ENCODE measurements at places on chromosomes 3 and 15. TPM values are rescaled to one million over a fixed set of nuclear protein-coding genes. Genes with fewer than 3 reads are reported as not detected.
A peak's percentile ranks its signal among the peaks of the same experiment; 100 is the strongest.

The SLC6A20 gene
- 1.2 TPM for total RNA-seq

The SEC11A gene
- total RNA-seq = 112 TPM

The SLC38A3 gene
- total RNA-seq = 0.29 TPM

The GP9 gene
- not detected for total RNA-seq

DNA sequence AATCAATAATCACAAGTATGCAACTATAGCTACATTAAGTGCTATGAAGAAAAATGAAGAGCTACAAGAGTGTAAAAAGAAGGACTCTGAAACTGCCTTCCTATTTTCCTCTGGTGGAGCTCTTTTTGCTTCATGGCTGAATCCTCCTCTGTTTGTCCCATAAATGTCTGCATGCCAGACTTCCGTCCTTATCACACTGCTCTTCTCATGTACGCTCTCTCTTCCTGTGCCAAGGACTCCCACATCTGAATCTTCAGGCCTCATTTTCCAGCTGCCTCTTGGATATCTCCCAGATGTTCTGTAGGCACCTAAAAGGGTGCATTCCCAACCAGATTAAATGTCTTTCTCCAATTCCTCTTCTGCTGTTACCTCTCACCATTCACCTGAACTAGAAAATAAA is 123.7 kb downstream of the MECOM start:
- DNase-seq = no peak

DNA sequence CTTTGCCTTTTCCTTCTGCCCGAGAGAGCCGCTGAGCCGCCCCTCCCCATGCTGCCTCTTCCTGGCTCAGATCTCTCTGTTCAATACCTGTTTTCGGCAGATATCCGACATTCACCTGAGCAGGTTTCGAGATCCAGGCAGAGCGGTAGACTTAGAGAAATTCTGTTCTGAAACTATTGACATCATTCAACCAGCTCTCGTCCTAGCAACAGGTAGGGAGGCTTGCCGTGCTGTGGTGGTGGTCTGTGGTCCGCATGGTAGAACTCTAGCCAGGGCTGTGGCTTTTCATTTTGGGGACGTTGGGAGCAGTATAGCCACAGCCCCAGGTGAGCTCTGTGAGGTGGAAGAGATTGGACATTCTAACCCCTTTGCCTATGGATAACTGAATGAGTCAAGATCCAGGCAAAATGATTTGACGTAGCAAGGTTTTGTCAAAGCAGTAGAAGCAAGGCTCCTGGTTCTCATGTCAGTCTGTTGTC is 810 bp downstream of the TMEM62 start:
- no peak for DNase-seq

DNA sequence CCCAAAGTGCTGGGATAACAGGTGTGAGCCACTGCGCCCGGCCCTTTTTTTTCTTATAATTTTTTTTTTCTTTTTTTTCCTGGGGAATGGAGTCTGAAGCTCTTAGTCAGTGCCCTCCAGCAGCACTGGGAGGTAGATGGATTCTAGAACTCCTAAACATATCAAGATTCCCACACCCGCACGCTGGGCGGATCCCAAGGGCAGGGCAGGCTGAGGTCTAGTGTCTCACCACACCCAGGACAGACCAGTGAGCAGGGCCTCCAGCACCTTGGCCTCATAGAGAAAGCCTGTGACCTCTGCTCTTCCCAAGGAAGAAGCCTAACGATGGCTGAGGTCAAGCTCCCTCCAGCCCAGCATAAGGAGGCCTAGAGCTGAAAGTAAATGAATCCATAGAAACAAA is 153.7 kb upstream of the MEF2A start:
- DNase-seq = peak; percentile 33

- no peak for DNase-seq
These were observed 123.4 kb upstream of the MEF2A start for GRCh38 chr15:99442252-99442897.

- no peak for DNase-seq
These were observed 236.8 kb downstream of the CACNA2D3 start for GRCh38 chr3:54358969-54359694.

GRCh38 chr3:97996988-97997387 is 24.8 kb upstream of the RIOX2 start:
- no peak for DNase-seq

DNA sequence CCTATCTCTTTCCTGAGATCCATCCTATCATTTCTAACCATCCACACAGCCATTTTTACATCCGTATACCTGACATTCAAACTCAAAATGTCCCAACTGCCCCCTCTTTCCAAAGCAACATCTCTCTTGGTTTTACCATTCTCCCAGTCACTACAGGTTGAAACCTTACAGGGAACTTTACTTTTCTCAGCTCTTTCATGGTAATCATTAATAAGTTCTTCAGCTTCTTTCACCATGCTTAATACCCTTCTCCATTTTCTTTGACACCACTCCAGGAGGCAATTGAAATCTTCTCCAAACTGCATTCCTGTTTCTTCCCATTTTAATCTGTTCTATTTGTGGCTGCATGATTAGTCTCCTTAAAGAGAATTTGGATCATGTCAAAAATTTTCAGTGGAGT is 352.5 kb downstream of the GAP43 start:
- no peak for DNase-seq

GRCh38 chr3:197394464-197395321 is 96.3 kb upstream of the DLG1 start:
- DNase-seq = no peak

DNA sequence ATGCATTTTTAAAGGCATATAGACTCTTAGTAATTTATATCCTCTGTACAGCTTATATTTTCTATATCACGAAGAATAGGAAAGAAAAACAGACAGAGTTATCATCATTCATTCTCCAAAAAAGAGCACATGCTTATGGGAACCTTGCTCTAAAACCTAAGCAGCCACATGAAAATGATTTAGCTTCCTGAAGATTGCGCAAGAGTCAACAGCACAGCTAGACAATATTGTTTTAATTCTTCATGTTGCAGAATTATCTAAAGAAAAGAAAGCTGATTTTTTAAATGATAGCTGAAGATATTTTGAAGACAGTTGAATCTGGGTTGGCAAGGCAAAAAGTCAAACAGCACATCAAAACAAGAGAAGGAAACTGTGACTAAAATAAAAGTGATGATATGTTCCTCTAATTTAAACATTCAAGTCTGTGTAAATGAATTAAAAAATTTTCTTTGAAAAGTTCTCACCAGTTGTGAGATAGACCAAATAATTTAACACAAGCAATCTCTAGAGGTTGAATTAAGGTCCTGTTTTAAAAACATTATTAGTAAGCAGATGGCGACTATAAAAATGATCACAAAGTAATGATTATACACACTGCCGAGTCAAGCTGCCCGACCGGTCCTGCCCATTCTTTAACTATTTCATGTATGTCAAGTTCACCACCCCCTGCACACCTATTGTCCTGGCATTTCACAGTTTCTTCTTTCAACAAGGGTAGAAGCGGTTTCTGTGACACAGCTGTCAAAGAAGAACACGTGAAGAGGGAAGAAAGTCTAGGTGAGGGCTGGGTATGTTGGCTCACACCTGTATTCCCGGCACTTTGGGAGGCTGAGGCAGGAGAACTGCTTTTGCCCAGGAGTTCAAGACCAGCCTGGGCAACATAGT is 74.2 kb upstream of the BHLHE40 start:
- DNase-seq = peak; percentile 40

GRCh38 chr15:65431731-65432130 is 9.0 kb upstream of the IGDCC4 start:
- DNase-seq = no peak

DNA sequence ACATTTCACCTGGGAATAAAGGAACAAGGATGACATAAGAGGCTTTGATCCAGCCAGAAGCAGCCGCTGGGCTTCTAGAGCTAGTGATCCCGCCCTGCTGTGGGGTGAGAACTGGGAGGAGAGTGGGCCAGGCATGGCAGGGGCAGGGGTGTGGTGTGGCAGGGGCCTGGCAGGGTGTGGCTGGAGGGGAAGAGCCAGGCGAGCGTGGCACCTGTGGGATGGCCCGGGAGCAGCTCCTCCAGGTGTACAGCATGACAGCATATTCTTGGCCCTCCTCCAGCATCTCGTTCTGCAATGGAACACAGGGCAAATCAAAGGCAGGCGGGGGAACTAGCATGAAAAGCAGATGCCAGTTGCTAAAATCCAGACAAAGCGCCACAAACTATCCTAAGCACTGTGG is 35.5 kb downstream of the CYFIP1 start:
- peak; percentile 87 for DNase-seq

GRCh38 chr15:100116416-100117190 is 225.2 kb downstream of the ADAMTS17 start:
- DNase-seq = no peak

DNA sequence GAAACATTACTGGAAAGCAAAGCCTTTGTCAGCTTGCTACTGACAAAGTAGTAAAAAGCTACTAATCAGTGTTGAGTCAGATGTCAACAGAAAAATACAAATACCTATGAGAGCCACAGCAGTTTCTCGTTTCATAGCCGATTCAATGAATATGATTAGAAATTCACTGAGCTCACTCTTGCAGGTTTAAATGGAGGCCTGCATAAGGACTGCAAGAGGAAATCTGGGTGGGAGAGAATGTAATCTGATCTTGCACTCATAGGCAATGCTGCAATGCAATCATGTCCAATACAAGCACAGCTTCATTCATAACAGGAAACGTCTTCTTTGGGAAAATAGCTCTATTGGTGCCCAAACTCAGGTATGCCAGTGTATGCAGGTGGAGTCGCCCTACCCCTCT is 608.8 kb downstream of the ROBO2 start:
- DNase-seq = no peak

GRCh38 chr3:59873576-59874230 is 823.9 kb upstream of the CFAP20DC start:
- no peak for DNase-seq

DNA sequence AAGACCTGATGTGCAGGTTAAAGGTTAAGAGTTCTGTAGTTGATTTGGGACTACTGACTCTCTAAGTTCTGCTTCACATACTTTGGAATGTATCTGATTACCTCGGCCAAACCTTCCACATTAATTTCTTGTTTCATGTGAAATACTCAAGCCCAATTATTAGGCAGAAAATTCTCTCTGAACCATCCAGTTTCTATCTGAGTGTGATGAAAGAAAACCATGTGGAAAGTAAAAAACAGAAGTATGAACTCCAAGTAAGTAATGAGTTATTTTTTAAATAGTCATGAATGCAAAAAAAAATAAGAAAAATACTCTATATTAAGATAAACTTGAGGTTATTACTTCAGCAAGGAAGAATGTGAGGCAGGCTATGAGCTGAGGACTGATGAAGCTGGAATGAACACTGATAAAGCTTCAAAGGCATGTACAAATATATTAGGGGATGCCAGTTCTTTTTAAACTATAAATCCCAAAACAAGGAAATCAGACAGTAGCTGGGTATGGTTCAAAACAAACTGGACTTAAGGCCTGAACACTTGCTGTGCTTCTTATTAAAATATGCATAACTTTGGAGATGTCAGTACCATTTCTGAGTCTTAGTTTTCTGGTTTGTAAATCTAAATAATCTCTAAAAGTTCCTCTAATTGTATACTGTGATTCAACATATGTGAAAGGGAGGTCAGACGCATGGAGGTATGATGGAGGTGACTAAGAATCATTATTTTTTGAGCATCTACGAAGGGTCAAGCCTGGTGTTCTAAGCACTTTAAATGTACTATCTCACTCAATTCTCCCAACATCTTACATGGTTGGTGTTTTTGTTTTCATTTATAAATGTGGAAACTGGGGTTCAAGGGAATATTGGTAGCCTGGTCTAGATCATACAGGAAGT is 59.6 kb downstream of the COL6A6 start:
- DNase-seq = no peak

- no peak for DNase-seq
These were observed 114.4 kb upstream of the POU1F1 start for GRCh38 chr3:87390821-87391220.

GRCh38 chr15:42688301-42688700 is 48.6 kb downstream of the CDAN1 start:
- no peak for DNase-seq

DNA sequence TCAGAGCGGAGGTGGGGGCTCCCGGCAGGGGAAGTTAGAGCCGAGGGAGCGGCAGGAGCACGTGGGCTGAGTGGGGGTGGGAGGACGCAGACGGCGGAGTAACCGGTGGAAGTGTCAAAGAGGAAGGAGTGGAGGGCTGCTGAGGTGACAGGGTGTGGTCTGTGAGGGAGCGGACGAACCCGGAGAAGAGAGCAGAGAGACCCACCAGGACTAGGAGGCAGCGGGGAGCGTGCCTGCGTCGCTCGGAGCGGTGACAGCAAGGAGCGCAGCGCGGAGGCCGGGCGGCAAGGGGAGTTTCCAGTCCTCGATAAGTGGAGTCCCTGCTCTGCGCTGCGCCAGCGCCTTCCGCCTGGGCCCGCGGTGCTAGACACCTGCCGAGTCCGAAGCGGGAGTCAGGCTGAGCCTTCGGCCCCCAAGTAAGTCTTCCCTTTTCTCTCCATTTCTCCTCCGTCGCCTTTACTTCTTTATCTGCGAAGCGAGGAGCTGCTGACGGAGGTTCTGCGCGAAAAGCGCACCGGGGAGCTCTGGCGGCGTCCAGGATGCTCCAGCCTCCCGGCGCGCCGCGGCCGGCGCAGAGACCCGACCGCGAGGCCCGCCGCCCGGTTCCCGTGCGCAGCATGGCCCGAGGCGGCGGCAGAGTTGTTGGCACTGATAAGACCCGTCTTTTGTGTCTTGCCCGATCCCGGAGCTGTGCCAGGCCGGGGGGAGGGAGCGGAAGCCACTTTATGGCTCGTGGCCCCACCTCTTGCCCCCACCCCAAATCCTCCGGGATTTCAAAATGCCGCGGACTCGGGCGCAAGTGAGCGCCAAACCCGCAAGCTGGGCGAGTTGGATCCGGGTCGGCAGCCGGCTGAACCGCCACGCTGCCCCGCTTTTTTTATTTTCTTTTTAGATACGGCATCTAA is 533.0 kb upstream of the SEMA6D start:
- DNase-seq = peak; percentile 45

GRCh38 chr3:124217542-124217941 is 225.6 kb upstream of the ROPN1 start:
- DNase-seq = no peak

GRCh38 chr15:50633653-50634052 is 52.9 kb downstream of the TRPM7 start:
- DNase-seq = no peak

- DNase-seq = no peak
These were observed 82.1 kb upstream of the POMGNT2 start for GRCh38 chr3:43187836-43188479.

DNA sequence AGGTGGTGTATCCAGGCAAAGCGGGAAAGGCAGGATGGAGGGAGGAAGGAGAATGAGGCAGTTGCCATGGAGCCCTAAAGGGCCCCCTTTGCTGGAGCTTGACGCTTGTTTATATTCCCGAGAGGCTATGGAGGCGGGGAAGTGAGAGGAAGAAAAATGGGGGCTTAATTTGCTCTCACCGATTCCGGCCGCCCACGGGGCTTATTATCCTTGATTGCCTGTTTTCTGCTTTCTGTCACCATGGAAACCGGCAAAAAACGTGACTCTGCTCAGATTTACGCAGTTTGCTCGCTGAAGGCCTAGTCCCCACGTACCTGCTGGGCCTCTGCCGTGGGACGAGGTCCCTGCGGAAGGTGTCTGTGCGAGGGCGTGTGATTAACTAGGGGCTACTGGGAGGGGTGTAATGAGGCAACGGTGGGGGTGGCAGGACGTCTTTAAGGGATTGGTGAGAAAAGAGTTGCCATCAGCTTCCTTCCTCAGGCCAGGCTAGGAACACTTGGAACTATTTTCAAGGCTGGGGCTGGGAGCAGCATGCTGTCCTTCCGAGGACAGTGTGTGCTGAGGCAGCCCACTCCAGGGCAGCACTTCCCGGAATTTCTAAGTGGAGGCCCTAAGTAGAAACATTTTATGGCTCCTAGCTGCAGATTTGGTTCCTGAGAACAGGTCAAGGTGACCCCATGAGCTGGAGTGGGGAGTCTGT is 110.8 kb upstream of the NDN start:
- DNase-seq = no peak

Data from mucosa of descending colon (tissue), 3 donors.